ENCODE measurements at places on chromosomes 1 and 21.
A peak's percentile ranks its signal among the peaks of the same experiment; 100 is the strongest.

- no peak for DNase-seq
Measured at GRCh38 chr1:169488157-169488556, 2.4 kb upstream of the SLC19A2 start.

DNA sequence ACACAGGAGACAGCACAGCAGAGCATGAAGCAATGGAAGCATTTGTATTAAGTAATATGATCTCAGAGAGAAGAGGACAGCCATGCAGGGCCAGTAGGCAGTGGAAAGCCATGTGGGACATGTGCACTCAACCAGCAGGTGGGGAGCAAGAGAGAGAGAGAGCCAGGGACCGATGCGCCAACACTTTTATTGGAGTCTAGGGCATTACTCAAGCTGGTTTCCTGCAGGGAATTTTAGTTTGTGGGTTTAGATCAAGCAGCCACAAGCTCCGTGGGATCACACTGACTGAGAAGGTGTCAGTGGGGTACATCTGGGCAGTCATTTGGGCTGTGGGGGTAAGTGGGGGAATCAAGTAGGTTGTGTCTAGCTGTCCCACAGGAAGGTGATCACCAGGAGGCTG, 137.1 kb downstream of the PCBP3 start:
- DNase-seq, result no peak

- peak; percentile 70 for DNase-seq
Measured at GRCh38 chr1:53393325-53393792, 65.5 kb upstream of the LRP8 start.

DNA sequence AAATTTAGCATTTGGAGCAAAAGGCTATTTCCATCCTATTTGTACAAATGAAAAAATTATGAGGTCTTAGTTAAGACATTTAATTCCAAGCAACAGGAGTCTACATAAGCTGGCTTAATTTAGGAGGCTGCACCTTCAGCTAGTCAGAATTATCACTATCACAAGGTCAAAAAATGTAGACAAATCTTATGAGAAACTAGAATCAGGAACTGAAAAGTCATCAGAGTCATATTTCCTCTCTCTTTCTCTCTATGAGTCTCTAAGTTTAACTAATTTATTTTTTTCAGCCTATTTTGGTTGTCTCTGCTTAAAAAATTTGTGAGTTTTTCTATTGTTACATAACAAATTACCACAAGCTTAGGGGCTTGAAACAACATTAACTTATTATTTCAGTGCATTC, 807.1 kb upstream of the PRMT6 start:
- DNase-seq, result no peak

DNA sequence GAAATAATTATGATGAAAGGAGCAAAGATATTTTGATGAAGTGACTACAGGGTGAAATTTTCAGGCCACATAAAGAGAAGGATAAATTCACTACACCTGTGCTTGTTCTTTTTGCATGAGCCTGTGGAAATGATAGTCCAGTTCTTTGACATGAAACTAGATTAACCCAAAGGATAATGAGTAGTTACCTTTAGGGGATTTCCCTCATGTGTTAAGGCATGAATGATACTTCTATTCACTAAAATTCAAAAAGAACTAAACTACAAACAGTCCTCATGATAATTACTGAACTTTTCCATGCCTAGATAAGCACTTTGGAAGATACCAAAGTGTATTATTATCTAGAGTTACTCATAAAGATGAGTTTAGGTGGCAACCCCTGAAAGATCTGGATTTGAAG, 244.3 kb downstream of the PTPRC start:
- no peak for DNase-seq

DNA sequence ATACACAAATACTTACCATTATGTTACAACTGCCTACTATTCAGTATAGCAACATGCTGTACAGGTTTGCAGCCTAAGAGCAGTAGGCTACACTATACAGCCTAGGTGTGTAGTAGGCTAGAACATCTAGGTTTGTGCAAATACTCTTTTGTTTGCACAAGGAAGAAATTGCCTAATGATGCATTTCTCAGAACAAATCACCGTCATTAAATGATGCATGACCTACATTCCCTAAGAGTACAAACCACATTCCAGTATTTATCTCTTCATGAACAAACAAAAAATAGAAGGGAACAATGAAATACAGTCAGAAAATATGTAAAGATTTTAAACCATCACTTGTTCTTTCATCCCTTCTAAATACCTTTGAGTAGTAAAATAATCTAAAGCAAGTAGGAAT, 109.7 kb upstream of the HP1BP3 start:
- peak; percentile 1 for DNase-seq

DNA sequence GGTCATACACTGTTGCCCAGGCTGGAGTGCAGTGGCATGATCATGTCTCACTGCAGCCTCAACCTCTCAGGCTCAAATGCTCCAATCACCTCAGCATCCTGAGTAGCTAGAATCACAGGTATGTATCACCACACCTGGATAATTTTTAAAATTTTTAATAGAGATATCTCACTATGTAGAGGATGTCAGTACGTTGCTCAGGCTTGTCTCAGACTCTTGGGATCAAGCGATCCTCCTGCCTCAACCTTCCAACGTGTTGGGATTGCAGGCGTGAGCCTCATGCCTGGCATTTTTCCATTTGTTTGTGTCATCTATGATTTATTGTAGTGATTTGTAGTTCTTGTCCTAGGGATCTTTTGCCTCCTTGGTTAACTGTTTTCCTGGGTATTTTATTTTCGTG, 985.2 kb upstream of the B3GALT2 start:
- no peak for DNase-seq

GRCh38 chr1:26516987-26517765, 12.4 kb upstream of the RPS6KA1 start:
- no peak for DNase-seq

DNA sequence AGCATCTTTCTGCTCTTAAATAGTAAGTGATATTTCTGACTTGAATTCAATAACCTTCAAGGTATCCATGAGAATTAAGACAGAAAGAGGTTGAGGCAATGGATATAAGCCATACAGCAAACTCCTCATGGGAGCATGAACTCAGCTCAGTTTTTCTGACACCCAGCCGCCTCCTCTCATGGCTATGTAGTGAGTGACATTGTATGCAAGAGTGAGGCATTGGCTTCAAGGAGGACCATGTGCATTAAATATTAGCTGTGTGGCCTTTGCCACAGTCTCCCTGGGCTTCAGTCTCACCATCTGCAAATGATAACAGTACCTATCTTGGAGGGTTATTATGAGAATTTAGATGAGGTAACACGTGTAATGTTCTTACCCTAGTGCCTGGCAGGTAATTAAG, 23.4 kb downstream of the NIBAN1 start:
- no peak for DNase-seq

- no peak for DNase-seq
Measured at GRCh38 chr1:110130989-110131388, 18.7 kb downstream of the UBL4B start.

DNA sequence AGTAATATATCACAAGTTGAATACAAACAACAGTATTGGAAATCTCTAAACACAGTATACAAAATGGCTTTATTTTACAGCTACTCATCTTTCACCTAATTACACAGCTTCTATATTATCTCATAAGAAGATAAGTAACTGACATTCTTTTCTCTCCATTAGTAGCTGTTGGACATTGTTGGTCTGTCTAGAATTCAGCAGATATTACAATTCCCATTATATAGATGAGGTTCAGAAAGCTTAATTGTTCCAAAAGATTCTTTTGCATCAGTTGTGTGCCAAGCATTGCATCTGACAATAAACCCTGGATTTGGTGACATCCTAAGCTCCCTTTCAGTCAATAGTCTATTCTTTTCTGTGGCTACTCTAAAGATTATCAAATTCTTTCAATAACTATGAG, 187.0 kb downstream of the NTMT2 start:
- DNase-seq, result no peak

- DNase-seq, result no peak
Measured at GRCh38 chr1:57350610-57351009, 73.2 kb downstream of the DAB1 start.

GRCh38 chr21:45207839-45208626, 79.7 kb downstream of the POFUT2 start:
- no peak for DNase-seq

GRCh38 chr1:205369701-205370123, 13.0 kb upstream of the KLHDC8A start:
- no peak for DNase-seq

- no peak for DNase-seq
Measured at GRCh38 chr1:167711797-167712196, 10.0 kb upstream of the MPZL1 start.

DNA sequence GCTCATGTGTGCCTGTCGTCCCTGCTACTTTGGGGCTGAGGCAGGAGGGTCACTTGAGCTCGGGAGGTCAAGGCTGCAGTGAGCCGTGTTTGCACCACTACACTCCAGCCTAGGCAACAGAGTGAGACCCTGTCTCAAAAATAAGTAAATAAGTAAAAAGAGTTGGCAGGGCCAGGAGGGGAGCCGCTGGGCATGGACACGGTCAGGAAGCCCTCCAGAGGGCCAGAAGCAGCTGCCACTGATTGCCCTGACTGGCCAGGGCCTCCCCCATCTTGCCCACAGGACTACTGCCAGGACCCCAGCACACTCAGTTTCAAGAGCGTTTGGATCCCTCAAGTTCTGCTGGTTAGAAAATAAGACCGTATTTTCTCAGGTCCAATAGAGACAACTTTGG, 112.2 kb upstream of the IPO9 start:
- no peak for DNase-seq

GRCh38 chr1:228365271-228366061, 41.2 kb downstream of the TRIM11 start:
- no peak for DNase-seq

DNA sequence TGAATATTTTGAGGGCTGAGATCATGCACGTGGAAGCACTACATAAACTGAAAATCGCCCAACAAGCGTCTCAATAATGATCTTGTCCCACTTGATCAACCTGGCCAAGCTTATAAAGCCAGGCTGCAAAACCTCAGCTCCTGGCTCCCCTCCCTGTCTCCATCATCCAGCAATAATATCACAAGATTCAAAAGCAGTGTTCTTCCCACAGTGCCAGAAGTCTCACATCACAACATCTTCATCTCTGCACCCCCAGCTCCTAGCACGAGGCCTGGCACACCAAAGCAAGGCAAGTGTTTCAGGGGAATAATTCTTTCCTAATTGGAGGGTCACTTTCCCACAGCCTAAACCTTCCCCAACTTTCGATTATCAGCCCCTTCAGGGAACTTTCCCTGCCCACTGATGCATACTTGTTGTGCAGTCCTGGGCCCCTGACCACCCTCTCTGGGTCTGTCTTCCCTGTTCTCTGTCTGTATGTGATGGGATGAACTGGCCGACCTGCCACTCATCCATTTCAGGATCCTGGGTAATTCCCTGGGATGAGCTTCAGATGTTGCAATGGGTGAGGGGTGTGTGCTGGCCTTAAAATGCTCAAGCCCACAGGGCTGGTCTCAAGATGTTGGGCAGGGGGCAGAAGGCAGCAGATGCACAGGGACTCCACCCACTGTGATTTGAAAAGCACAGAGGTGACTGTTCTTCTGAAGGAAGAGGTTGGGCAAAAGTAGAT, 129.0 kb downstream of the DMRTB1 start:
- DNase-seq, result no peak

DNA sequence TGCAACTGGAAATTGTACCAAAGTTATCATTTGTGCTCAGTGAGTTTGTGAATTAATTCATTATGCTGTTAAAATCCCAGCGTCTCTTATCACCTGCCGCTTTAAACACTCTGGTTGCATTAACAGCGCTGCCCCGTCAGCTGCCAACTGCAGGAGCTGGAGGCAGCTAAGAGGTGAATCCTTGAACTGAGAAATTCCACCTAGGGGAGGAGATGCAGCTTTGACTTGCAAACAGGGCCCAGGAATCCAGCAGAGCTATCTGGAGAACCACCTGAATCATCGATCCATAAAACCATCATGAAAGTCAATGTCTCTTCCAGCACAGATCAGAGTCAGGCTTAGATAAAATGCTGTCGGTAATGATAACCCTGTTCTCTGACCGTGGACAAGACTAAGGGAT, 140.7 kb upstream of the PTBP2 start:
- no peak for DNase-seq

- no peak for DNase-seq
Measured at GRCh38 chr1:6484826-6485167, 6.7 kb downstream of the PLEKHG5 start.

DNA sequence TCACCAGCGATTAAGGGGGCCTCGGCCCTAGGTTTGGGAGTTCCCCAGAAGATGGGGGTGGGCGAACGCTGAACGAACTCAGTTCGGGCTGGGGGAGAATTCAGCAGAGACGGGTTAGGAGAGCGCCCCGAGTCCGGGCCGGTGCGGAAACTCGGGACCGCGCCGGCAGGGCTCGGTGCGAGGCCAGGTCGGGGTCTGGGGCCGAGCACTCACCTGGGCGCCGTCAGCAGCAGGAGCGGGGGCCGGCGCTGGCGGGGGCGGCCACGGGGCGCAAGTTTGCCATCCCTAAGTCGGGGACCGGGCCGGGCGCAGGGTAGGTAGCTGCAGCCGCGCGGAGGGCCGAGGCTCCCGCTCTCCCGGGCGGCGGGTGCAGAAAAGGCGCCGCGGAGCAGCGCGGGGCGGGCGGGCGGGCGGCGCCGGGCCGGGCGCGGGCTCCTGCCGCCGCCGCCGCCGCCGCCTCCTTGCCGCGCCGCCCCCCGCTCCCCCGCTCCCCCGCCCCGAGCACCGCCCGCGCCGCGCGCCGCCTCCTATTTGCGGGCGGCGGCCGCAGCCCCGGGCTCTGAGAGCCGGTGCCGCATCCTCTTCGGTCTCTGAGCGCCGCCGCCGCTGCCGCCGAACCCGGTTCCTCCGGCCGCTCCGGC, 349 bp downstream of the ADGRB2 start:
- DNase-seq, result no peak

- DNase-seq, result no peak
Measured at GRCh38 chr1:201394591-201394990, 4.5 kb downstream of the LAD1 start.

DNA sequence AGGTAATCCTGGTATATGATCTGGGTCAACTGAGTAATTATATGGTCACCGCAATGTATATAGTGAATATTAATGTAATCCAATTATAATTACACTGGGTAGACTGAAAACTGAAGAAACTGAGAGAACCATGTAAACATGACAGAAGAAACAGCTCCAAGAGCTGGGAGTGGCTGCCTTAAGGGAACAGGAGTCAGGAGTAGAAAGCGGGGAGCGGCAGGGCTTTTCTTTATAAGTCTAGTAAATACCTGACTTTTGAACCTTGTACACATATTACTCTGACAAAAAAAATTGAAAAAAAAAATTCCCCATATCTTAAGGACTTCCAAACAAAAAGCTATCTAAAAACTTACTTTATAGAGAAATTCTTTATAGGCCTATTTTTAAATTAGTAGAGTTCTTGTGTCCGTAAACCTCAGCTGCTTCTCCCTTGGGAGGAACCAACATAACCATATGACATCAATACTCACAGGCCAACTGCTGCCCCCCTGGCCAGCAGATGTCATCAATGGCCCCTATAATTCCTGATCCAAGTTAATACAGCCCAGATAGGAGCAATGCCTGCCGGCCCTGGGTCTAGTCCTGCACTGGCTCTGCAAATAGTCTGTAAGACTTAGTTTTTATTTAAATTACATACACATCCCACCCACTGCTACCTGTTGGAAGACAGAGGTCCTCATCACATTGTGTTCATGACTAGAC, 33.8 kb downstream of the THAP3 start:
- no peak for DNase-seq

GRCh38 chr1:18385239-18385790, 95.4 kb upstream of the KLHDC7A start:
- DNase-seq, result no peak

Measured in brain microvascular endothelial cell (primary cell).